ENCODE measurements at places on chromosomes 12 and 14. TPM values are rescaled to one million over a fixed set of nuclear protein-coding genes. Genes with fewer than 3 reads are reported as not detected.
A peak's percentile ranks its signal among the peaks of the same experiment; 100 is the strongest.

POTEG gene
- total RNA-seq: not detected

CPNE6 gene
- total RNA-seq: not detected

DNA sequence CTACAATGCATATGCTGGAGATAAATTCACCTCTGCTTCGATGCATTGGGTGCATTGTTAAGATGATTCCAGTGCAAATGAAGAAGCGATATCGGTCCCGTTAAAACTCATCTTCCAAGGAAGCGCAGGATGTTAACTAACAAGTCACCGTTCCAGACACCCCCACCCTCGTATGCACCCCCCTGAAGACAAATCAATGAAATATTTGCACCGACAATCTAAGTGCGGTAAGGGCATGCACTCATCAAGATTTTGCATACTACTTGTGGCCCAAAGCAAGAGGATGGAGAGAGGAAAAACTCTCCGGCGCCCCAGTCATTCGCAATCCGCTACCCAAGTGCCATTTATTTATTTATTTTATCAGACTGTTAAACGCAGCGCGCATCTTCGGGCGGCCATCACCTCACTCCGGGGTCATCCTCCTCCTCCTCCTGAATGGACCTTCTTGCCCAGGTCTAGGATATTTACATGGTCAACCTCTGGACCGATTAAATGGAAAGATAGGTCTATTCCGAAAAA lies 1.2 kb downstream of the NOVA1 start:
- H3K27me3 ChIP-seq: peaks cover 31% of the 10 kb centered on the region
- H3K27ac ChIP-seq: no peak overlapping the region
- H3K4me1 ChIP-seq: no peaks in the 10 kb centered on the region
- DNase-seq: no peak
- peak overlapping the region; percentile 41 for H3K4me3 ChIP-seq
- peaks cover 1% of the 10 kb centered on the region for H3K36me3 ChIP-seq

DNA sequence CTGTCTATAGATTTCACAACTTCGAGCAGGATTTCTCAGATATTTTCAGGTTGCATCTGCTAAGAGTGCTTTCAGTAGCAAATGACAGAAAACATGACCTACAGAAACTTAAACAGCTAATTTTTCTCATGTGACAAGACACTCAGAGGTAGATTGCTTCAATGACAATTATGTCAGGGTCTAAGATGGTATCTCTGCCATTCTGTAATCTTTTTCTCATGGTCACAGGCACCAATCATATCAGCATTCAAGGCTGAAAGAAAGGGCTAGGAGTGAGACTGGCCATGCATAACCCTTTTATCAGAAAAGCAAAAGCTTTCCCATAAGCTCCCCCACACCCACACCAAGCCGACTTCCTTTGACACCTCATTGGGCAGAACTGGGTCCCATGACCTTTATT lies 450.5 kb upstream of the FAR2 start:
- H3K27ac ChIP-seq: no peak overlapping the region
- H3K27me3 ChIP-seq: peaks cover 2% of the 10 kb centered on the region
- DNase-seq: no peak
- no peaks in the 10 kb centered on the region for H3K4me1 ChIP-seq

DNA sequence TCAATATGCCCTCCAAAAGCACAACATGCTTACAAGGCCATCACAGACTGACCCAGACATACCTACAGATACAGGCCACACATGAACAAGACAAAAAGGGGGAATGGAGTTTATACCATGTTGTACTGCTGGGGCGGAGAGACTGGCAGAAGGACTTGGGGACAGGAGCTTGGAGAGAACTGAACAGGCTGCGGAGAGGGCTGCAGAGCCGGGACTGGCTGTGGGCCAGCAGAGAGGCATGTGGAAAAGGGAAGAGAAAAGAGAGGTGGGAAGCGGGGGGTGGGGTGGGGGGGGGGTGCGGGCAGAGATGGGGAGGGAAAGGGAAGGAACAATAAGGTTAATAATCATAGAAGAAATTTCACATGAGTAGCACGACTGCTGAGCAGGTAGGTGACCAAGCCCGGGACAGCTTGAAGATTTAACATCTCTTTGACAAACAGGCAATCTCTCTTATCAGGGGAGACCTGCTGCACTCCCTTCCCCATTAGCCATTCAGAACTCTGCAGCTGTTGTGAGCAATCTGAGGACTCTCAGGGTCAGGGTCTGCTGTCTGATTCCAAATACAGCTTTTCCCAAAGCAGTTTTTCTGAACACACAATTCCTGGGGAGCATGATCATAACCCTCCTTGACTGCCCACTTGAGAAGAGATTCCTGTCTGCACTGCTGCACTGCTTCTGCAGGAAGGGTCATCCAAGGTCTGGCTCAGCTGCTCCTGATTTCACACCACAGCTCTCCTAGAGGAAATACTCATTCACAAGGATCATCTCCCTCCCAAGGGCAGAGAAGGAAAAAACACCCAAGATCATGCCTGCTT lies 21.6 kb upstream of the STAC3 start:
- no peaks in the 10 kb centered on the region for H3K27me3 ChIP-seq
- peaks cover 14% of the 10 kb centered on the region for H3K4me1 ChIP-seq
- no peak for DNase-seq
- H3K4me3 ChIP-seq: no peak overlapping the region
- peaks cover 30% of the 10 kb centered on the region for H3K36me3 ChIP-seq
- no peak overlapping the region for H3K27ac ChIP-seq

DNA sequence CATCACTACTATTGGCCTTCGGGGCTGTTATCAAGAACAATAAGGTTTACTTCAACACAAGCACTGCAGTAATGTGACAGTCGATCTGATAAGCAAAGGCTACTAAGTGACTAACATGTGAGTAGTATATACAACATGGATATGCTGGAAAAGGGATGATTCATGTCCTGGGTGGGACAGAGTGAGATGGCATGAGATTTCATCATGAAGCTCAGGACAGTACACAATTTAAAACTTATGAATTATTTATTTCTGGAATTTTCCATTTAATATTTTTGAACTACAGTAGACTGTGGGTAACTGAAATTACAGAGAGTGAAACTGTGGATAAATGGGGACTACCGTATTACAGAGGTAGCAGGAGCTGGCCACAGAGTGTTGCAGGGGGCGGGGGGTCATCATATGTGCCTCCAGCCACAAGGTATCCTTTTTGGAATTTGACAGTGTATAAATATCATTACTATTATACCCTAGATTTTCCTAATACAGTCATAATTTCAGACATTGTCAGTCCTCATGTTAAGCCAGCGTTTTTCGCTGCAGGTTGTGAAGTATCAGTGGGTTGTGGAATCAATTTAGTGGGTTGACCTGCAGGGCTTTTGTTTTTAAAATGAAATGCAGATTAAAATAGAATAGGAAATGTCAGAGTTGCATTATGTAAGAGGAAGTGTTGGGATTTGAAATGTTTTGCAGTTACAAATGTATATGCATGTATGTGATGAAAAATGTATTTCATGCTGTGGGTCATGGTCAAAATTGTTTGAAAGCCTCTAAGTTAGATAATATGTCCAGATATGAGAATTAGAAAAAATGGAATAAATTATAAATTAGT lies 148.0 kb upstream of the NUDT4 start:
- no peaks in the 10 kb centered on the region for H3K36me3 ChIP-seq
- no peaks in the 10 kb centered on the region for H3K4me1 ChIP-seq
- H3K4me3 ChIP-seq: no peak overlapping the region
- DNase-seq: no peak

GRCh38 chr12:92757597-92758121 lies 54.9 kb downstream of the PLEKHG7 start:
- peaks cover 10% of the 10 kb centered on the region for H3K27me3 ChIP-seq
- H3K27ac ChIP-seq: no peak overlapping the region
- H3K4me3 ChIP-seq: no peak overlapping the region
- H3K4me1 ChIP-seq: no peaks in the 10 kb centered on the region
- no peak for DNase-seq

DNA sequence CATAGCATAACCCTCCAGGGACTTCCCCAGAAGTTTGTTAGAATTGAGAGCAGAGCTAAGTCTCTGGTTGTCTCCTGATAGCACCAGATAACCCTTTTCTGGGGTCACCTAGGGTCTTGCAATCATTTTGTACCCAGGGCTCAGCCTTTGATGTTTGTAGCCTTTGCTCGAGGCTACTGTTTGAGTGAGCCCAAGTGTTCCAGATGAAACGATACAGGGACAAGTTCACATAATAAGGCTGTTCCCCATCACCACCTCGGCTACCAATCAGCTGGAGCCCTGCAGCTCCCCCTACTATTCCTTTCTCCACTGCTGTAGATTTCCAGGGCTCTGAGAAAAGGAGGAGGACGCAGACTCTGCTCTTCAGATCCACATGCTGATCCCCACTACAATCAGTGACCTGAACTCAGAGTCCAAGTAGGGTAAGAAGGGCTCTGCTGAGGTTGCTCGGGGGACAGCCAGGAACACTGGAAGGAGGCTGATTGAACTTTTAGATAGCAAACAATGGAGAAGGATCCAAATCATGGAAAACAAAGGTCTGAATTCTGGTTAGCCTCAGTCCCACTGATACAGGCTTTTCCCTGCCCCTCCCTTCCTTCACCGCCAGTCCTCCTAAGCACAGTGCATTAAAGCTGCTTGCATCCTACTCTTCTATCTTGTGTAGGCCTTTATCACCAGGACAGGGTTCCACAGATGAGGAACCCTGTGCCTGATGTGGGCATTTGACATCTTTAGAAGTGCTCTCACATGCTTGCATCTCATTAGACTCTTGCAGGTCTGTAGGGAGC lies at the start of gene EDDM3A:
TSS of gene EDDM3A (plus strand) at position 317 of the 788 bp plus-strand sequence. CDS start 1,694 bp downstream, outside the sequence.
- H3K27ac ChIP-seq: no peak within 1 kb of the TSS
- no peaks in the 10 kb centered on the region for H3K36me3 ChIP-seq
- no peak within 1 kb of the TSS for H3K4me3 ChIP-seq

- no peak overlapping the region for H3K4me3 ChIP-seq
- H3K27ac ChIP-seq: no peak overlapping the region
- no peak for DNase-seq
Measured at GRCh38 chr12:18146363-18146762, 56.4 kb upstream of the RERGL start.

DNA sequence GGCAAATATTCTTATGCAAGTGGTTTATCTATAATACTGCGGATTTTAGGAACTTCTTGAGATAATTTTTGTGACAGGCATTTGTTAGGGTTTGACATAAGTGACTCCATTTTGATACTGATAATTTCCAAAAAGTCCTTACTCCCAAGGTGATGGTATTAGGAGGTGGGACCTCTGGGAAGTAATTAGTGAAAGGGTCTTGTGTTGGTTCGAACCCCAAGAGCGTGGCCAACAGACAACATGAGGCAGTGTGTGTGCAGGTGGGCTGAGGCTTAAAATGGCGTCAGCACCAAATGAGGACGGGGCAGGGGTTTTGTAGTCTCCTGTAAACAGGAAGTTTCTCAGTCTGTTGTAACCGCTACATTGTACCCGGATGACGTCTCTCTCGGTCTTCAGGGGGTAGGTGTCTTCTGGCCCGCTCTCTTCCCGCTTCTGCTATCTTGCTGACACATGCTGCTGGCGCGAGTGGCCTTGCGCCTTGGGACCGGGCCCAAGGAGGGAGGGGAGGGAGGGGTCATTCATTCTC lies 1.7 kb upstream of the C12orf43 start:
- no peaks in the 10 kb centered on the region for H3K27me3 ChIP-seq
- H3K27ac ChIP-seq: no peak overlapping the region
- peaks cover 6% of the 10 kb centered on the region for H3K36me3 ChIP-seq
- no peak for DNase-seq

Measured in activated CD4-positive, alpha-beta T cell treated with anti-CD3 and anti-CD28 coated beads for 36 hours (primary cell).